CD8-positive, alpha-beta memory T cell (primary cell): ENCODE measurements at places on chromosomes 2 and 18. TPM values are rescaled to one million over a fixed set of nuclear protein-coding genes. Genes with fewer than 3 reads are reported as not detected.

GRCh38 chr2:26633993-26634595 is 7.1 kb downstream of the CIB4 start:
- H3K4me3 ChIP-seq: no peak overlapping the region
- no peak overlapping the region for H3K27ac ChIP-seq
- H3K36me3 ChIP-seq: no peaks in the 10 kb centered on the region
- DNase-seq: no peak

The C1QL2 gene
- not detected for total RNA-seq

DNA sequence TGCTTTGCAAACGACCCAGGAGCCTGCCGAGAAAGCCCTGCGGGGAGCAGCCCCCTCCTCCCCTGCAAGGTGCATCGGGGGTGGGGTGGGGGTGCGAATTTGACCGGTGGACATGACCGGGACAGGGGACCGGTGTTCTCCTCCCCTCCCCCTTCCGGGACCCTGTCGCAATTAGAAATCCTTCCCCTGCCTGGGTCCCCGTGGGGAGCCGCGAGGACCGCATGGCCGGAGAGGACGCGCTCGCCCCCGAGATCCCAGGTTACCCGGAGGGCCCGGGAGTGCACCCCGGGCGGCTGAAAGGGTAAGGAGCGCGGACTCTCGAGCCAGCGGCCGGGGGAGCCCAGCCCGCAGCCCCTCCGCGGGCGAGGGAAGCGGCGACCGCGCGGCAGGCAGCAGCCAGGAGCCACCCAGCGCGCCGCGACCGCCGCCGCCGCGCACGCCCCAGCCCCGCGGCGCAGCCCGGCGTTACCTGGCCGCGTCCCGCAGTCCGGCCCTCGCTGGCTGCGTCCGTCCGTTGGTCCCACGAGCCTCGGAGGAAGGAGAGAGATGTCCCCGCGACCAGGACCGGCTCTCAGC is 482 bp downstream of the DLGAP1 start:
- no peak overlapping the region for H3K4me3 ChIP-seq
- no peak overlapping the region for H3K27ac ChIP-seq
- H3K36me3 ChIP-seq: no peaks in the 10 kb centered on the region
- H3K27me3 ChIP-seq: peaks cover 4% of the 10 kb centered on the region
- H3K4me1 ChIP-seq: no peaks in the 10 kb centered on the region

The VWC2L gene
- not detected for total RNA-seq

The GYPC gene
- total RNA-seq: 102 TPM

GRCh38 chr2:86301711-86302202 is 35.7 kb downstream of the REEP1 start:
- H3K4me1 ChIP-seq: no peaks in the 10 kb centered on the region
- H3K27me3 ChIP-seq: no peaks in the 10 kb centered on the region
- no peak overlapping the region for H3K27ac ChIP-seq
- no peak for DNase-seq
- no peak overlapping the region for H3K4me3 ChIP-seq

GRCh38 chr2:152555048-152555447 is 162.2 kb downstream of the PRPF40A start:
- DNase-seq: no peak
- no peaks in the 10 kb centered on the region for H3K36me3 ChIP-seq
- H3K4me1 ChIP-seq: no peaks in the 10 kb centered on the region
- H3K4me3 ChIP-seq: no peak overlapping the region
- H3K27me3 ChIP-seq: no peaks in the 10 kb centered on the region

GRCh38 chr2:72027426-72028161 is 120.1 kb downstream of the CYP26B1 start:
- no peaks in the 10 kb centered on the region for H3K36me3 ChIP-seq
- no peaks in the 10 kb centered on the region for H3K4me1 ChIP-seq
- H3K27ac ChIP-seq: no peak overlapping the region
- DNase-seq: no peak
- H3K4me3 ChIP-seq: no peak overlapping the region

GRCh38 chr2:119751706-119752105 is 8.0 kb upstream of the PTPN4 start:
- no peaks in the 10 kb centered on the region for H3K27me3 ChIP-seq
- H3K4me3 ChIP-seq: no peak overlapping the region
- no peak overlapping the region for H3K27ac ChIP-seq
- H3K4me1 ChIP-seq: no peaks in the 10 kb centered on the region

The EML6 gene
- total RNA-seq: 2.3 TPM

DNA sequence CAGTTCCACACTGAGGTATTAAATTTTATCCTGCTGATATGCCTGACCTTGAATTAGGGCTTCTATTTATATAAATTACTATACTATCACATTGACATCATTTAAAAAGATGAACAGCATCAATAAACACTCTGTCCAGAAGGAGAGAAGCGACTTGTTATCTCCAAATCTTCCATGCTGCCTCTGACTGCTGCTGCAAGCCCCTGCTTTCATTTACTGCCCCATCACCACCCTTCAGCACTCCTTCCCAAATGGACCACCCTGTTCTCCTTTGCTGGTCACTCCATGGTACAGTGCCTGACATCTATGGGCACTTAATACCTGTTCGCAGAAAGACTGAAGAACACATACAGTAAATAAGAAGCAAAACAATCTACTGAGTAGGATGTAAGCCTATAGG is 48.1 kb downstream of the KLF7 start:
- no peak overlapping the region for H3K4me3 ChIP-seq
- no peaks in the 10 kb centered on the region for H3K27me3 ChIP-seq

GRCh38 chr2:196263181-196263747 is 91.9 kb upstream of the STK17B start:
- no peaks in the 10 kb centered on the region for H3K27me3 ChIP-seq
- DNase-seq: peak; percentile 81
- peaks cover 89% of the 10 kb centered on the region for H3K4me1 ChIP-seq
- H3K27ac ChIP-seq: peak overlapping the region; percentile 34
- no peaks in the 10 kb centered on the region for H3K36me3 ChIP-seq
- peak overlapping the region; percentile 38 for H3K4me3 ChIP-seq

DNA sequence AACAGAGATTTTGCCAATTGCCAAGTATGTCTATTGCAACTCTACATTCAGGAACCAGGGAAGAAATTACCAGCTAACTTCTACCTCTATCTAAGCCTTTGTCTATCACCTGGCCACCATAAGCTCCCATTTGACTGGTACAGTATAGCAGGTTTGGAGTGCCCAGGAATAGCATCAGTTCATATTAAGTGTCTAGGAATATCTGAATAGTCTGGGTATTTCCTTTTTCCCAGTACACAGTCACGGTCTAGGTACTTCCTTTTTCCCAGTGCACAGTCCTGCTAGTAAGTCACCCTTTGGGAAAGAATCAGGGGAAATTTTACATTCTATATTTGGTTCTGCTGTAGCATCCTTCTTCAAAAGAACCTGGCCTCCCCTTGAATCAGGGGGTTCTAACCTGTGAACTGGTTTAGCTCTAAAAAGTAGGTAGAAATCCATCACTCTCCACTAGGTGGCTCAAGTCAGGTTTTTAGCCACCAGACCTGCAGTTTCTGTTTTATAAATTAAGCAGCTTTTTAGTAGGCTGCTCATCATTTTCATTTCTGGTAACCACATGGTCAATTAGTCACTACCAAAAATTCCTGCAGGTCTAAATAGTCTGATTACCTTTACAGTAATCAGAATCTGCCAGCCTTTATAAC is 49.3 kb upstream of the DNAJC10 start:
- no peak overlapping the region for H3K27ac ChIP-seq
- H3K36me3 ChIP-seq: no peaks in the 10 kb centered on the region
- no peak for DNase-seq

DNA sequence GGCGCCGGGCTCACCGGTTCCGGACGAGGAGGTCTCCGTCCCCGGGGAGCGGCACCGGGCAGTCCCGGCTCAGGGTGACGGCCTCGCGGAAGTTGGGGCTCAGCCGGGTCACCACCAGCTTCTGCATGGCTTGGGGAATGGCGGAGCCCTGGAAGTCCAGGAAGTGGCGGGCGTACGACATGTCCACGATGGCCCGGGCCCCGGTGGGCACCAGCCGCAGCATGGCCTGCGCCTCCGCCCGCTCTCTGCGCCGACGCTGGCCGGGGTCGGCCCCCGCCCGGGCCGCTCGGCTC is 157 bp downstream of the PTGR3 start:
- H3K27me3 ChIP-seq: no peaks in the 10 kb centered on the region
- no peak for DNase-seq
- H3K36me3 ChIP-seq: no peaks in the 10 kb centered on the region
- peak overlapping the region; percentile 60 for H3K4me3 ChIP-seq

GRCh38 chr2:187013058-187013457 is 164.1 kb upstream of the ZSWIM2 start:
- no peaks in the 10 kb centered on the region for H3K36me3 ChIP-seq
- no peak for DNase-seq
- H3K4me3 ChIP-seq: no peak overlapping the region

DNA sequence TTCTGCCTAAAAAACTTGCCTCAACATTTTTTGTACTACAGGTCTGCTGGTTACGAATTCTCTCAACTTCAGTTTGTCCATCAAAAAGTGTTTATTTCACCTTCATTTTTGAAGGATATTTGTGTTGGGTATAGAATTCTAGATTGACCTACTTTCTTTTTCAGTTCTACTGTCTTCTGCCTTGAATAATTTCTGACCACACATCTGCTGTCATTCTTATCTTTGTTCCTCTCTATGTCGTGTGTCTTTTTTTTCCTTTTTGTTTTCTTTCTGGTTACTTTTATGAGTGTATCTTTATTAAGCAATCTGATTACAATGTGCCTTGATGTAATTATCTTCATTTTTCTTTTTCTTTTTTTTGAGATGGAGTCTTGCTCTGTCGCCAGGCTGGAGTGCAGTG is 25.3 kb downstream of the ADCY3 start:
- H3K4me3 ChIP-seq: no peak overlapping the region
- DNase-seq: no peak
- H3K36me3 ChIP-seq: no peaks in the 10 kb centered on the region
- no peaks in the 10 kb centered on the region for H3K4me1 ChIP-seq
- H3K27me3 ChIP-seq: no peaks in the 10 kb centered on the region

The SP9 gene
- total RNA-seq: not detected

GRCh38 chr2:64012115-64012514 is 7.1 kb downstream of the VPS54 start:
- no peak for DNase-seq
- H3K4me3 ChIP-seq: no peak overlapping the region
- H3K27ac ChIP-seq: no peak overlapping the region
- no peaks in the 10 kb centered on the region for H3K27me3 ChIP-seq

DNA sequence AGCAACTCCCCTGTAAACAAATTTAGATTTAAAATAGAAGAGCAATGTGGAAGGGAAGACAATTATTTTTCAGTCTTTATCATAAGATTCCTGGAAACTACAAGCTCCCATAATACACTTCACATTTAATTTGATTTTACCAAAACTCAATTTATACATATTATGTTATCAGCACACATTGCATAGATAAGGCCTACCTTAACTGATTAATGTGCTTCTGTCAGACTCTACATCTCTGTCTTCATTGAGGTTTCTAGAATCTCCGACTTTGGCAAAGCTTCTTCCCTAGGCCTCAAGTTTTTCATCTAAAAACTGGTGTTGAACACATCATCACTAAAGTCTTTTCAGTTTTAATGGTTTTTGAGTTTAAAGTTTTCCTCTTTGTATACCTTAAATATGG is 366.1 kb downstream of the CLIP4 start:
- H3K4me1 ChIP-seq: no peaks in the 10 kb centered on the region
- H3K27me3 ChIP-seq: no peaks in the 10 kb centered on the region
- no peak overlapping the region for H3K4me3 ChIP-seq
- DNase-seq: no peak
- no peak overlapping the region for H3K27ac ChIP-seq
- no peaks in the 10 kb centered on the region for H3K36me3 ChIP-seq

- DNase-seq: no peak
- no peak overlapping the region for H3K4me3 ChIP-seq
- H3K36me3 ChIP-seq: peaks cover 19% of the 10 kb centered on the region
- no peaks in the 10 kb centered on the region for H3K27me3 ChIP-seq
- H3K4me1 ChIP-seq: no peaks in the 10 kb centered on the region
- no peak overlapping the region for H3K27ac ChIP-seq
Measured at GRCh38 chr2:239184968-239185903, 215.6 kb downstream of the HDAC4 start.

The LIPG gene
- not detected for total RNA-seq

- no peak overlapping the region for H3K4me3 ChIP-seq
- H3K4me1 ChIP-seq: no peaks in the 10 kb centered on the region
- H3K36me3 ChIP-seq: no peaks in the 10 kb centered on the region
- H3K27ac ChIP-seq: no peak overlapping the region
- DNase-seq: no peak
- no peaks in the 10 kb centered on the region for H3K27me3 ChIP-seq
Measured at GRCh38 chr18:55047546-55047945, 88.3 kb upstream of the CCDC68 start.

DNA sequence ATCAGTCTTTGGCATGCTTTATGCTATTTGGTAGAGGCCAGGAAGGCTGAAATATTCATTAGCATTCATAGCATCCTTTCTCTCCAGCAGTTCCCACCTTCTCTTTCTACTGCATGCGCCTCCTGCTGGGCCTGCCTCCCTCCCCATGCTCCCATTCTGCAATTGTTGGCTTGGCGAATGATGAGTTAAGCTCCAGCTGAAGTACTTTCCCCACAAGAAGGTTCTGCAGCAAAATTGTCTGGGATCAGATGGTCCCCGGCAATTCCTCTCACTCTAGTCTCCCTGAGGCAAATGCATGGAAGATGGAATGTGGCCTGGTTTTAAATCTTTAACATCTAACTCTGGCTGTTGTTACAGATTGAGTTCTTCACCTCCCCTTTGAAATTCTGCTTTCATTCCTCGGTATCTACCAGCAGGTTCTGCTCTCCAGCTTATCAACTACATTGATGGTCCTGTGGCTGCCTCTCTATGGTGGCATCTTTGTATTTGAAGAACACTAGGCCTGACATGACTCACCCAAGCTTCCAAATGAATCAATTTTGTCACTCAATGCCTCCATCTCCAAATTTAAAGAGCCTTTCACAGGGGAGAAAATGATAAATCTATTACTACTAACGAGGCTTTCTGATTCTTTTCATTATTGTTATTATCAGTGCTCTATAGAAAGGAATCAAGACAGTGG is 55.9 kb downstream of the KCTD18 start:
- DNase-seq: no peak
- H3K27ac ChIP-seq: no peak overlapping the region
- no peak overlapping the region for H3K4me3 ChIP-seq
- H3K4me1 ChIP-seq: no peaks in the 10 kb centered on the region
- no peaks in the 10 kb centered on the region for H3K36me3 ChIP-seq
- H3K27me3 ChIP-seq: no peaks in the 10 kb centered on the region

The GDF7 gene
- not detected for total RNA-seq

DNA sequence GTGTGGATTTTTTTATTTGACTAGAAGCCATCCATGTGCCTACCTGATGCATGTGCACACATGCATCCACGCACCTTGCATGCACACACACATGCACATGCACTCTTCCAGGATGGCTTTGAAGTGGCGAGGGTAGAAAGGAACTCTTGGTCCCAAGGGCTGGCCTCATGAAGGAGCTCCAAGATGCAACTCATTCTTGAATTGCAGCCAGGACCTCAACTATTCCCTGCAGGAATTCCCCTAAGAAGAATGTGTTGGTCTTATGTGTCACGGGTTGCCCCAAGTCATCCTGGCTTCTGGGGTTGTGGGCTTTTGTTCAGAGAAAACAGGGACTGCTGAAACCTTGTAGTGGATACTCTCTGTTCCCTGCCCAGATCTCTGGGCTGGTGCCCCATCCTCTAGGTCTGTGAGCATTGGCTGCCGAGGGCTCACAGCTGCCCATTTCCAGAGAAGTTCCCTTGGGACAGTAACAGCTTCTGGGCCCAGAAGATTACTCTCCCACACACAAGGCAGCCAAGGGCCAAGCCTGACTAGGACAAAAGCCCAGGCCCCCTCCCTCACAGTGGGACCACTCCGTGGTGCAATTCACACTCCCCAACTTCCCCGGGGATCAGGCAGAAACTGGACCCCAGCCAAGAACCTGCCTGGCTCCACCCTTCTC is 137.6 kb downstream of the COPS8 start:
- H3K36me3 ChIP-seq: no peaks in the 10 kb centered on the region
- no peaks in the 10 kb centered on the region for H3K27me3 ChIP-seq
- DNase-seq: no peak
- H3K27ac ChIP-seq: no peak overlapping the region
